NCI-H2029 (cell line): ENCODE measurements at places on chromosomes 11 and 22.

GRCh38 chr11:36620246-36620645, 22.2 kb upstream of the RAG2 start:
- no peak for DNase-seq

DNA sequence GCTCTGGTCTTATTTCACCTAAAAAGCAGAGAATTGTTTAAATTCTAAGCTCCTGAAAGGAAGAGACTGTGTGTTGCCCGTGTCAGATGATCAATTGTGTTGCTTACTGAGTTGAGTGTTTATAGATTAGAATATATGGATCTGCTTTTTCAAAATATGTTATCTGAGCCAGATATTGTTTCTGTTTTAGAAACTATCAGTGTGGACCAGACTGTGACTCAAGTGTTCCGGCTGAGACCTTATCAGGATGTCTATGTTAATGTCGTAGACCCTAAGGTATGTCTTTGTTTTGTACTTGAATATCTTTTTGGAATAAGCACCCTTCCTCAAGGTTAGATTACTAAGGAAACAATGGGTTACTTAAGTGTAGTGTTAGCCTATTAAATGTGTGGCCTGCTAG, 11.0 kb downstream of the DEPDC5 start:
- no peak for DNase-seq

- no peak for DNase-seq
Measured at GRCh38 chr22:38700270-38700788, 414 bp downstream of the JOSD1 start.

DNA sequence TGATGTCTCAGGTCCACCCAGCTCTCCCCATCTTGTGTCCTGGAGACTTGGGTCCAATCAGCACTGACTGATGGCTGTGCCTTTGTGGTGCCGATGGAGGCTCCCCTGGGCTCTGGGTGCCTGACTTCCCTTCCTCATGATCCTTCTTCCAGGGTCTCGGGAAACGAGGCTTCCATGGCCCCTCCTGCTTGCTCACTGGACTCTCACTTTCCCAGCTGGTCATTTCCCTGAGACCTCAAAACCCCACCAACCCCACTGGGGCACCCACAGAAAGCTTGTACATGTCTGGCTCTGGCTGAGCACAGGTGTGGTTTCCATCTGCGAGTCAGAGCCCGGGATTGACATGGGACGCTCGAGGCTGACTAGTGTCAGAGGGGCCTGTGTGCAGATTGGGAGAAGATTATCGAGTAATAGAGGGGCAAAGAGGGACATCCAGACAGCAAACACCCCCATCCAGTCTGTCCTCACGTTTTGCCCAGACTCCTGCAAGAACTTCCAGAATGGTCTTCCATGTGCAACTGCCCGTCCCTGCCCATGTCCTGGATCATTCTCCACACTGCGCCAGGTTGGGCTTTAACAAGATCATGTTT, 15.1 kb downstream of the APOL1 start:
- DNase-seq = no peak

DNA sequence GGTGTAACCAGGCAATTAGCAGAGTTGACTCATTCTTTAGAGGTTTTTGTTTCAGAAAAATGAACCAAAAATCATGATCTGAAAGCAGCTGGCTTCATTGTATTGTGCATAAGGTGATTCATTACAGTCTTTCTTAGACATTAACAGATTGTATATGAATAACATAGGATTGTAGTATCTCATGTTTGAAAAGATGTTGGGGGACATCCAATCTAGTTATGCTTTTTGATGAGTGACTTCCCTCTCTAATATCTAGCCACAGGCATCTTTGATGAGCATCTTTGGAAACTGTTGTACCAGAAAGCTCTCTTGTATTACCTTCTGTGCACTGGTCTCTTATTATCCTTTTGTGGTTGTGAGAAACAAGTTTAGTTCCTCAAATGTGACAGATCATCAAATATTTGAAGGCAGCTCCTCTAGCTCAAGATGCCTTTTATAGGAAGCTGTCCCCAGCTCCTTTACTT, 8.3 kb downstream of the GRK3 start:
- no peak for DNase-seq

- DNase-seq = no peak
Measured at GRCh38 chr11:87306262-87306851, 268.6 kb downstream of the TMEM135 start.

- DNase-seq = no peak
Measured at GRCh38 chr11:85359859-85360258, 267.3 kb downstream of the DLG2 start.

DNA sequence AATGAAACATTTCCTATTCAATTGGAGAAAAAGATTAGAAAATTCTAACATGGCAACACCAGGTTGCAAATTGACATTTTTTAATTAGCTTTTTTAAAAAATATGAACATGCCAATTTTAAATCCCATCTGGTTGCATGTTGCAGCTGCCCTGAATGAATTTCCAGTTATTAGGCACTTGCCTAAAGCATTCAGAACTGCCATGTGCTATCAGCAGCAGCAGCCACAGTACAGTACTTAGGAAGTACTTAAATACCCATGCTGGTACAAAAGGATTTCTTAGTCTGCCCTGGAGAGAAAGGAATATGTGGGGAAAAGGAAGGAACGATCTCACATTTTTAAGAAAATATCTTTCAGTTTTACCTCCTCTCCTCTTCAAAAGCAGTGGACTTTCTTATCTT, 46.2 kb downstream of the FAM168A start:
- no peak for DNase-seq
